ENCODE measurements at places on chromosomes 13 and 19. TPM values are rescaled to one million over a fixed set of nuclear protein-coding genes. Genes with fewer than 3 reads are reported as not detected.

DNA sequence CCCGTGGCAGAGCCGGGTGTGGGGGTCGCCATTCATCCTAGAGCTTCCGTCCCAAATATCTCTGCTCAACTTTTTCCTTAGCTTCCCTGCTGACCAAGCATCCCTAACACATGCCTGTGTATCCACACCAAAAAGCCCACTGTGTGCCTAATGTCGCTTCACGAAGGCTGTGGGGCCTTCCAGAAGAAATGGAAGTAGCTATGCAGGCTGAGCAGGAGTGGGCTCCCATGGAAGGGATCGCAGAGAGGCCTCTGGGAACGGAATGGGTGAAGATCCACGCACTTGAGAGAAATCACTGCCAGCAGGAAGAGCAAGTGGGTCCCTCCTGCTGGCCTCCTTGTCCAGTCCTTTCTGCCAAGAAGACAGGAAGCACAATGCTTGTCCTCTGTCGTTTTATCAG, 136.0 kb downstream of the SOX1 start:
- H3K36me3 ChIP-seq = no peaks in the 10 kb centered on the region
- no peak overlapping the region for H3K4me3 ChIP-seq
- peaks cover 9% of the 10 kb centered on the region for H3K4me1 ChIP-seq
- peaks cover 57% of the 10 kb centered on the region for H3K27me3 ChIP-seq

DNA sequence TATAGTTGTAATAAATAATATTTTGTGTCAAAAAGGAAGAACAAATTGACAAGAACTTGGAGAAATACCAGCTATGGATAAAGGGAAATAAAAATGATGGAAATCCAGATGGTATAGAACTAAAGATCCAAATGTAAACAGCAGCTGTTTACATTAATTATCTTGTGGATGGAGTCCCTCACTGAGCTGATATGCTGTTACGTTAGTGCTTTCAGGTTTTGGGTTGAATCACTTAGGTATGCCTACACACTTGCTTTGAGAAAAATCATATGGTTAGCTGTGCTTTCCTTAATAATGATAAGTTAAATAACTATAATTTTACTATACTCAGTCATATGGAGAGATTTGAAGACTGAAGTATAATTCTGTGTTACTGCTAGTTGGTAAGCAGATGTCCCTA, 27.7 kb downstream of the WASF3 start:
- DNase-seq = no peak
- H3K27me3 ChIP-seq = peaks cover 32% of the 10 kb centered on the region
- H3K36me3 ChIP-seq = no peaks in the 10 kb centered on the region
- H3K4me1 ChIP-seq = no peaks in the 10 kb centered on the region
- no peak overlapping the region for H3K4me3 ChIP-seq

DNA sequence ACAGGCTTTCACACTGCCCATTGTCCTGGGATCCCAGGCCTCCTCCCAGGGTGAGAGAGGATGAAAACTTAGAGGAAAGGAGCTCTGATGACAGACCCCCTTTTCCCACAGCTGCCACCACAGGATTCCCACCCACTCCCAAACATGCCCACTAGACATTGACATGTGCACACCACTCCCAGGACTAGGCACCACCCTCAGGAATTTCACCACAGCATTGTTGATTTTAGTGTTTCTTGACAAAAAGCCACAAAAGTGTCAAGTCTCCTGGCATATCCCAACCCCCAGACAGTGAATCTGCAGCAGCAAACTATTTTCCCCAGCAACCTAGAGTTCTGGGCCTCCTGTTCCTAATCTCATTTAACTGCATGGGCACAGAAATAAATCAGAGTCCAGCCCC, 10.1 kb downstream of the ZNF714 start:
- peaks cover 2% of the 10 kb centered on the region for H3K4me1 ChIP-seq
- no peak overlapping the region for H3K4me3 ChIP-seq
- H3K27me3 ChIP-seq = no peaks in the 10 kb centered on the region
- DNase-seq = no peak
- peaks cover 2% of the 10 kb centered on the region for H3K36me3 ChIP-seq
- peak overlapping the region; percentile 1 for H3K27ac ChIP-seq

DNA sequence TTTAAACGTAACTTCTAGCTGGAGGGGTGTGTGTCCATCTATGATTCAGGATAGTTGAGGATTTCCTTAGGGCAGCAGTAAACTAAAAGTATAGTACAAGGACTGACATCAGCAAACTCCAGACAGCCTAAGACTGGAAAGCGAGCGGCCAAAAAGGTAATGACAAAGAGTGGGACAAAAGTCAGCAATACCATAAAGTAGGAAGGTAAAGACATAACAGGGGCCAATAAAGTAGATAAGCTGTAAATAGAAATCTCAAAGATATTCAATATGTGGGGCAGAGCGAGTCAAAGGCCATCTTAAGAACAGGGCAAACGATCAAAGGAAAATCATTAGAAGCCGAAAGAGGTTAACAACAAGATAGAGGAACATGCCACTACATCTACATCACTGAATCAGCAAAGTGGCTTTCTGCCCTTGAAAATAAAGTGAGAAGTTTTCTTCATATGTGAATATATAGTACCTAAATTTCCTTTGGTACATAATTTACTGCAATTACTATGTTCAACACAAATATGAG, 167.2 kb downstream of the DIAPH3 start:
- H3K36me3 ChIP-seq = no peaks in the 10 kb centered on the region
- no peaks in the 10 kb centered on the region for H3K27me3 ChIP-seq

The ZNF526 gene
- total RNA-seq = 7.5 TPM

The APC2 gene
- total RNA-seq = 0.44 TPM

The PSG1 gene
- 0.80 TPM for total RNA-seq

- H3K27me3 ChIP-seq = no peaks in the 10 kb centered on the region
- H3K4me1 ChIP-seq = peaks cover 31% of the 10 kb centered on the region
- no peak for DNase-seq
- H3K4me3 ChIP-seq = no peak overlapping the region
- H3K36me3 ChIP-seq = peaks cover 4% of the 10 kb centered on the region
Measured at GRCh38 chr19:52198678-52199077, 8.8 kb downstream of the PPP2R1A start.

- DNase-seq = no peak
- H3K4me3 ChIP-seq = peak within 1 kb of the TSS; percentile 39
- no peak within 1 kb of the TSS for H3K27ac ChIP-seq
- H3K4me1 ChIP-seq = no peaks in the 10 kb centered on the region
- peaks cover 5% of the 10 kb centered on the region for H3K36me3 ChIP-seq
Measured at GRCh38 chr19:50203281-50204080, at the start of gene MYH14. Gene MYH14, plus strand, starts transcription at chr19:50203622. Its CDS starts 6,744 bp downstream, at chr19:50210366.

- DNase-seq = peak; percentile 18
- H3K4me1 ChIP-seq = no peaks in the 10 kb centered on the region
- H3K36me3 ChIP-seq = peaks cover 4% of the 10 kb centered on the region
- peaks cover 10% of the 10 kb centered on the region for H3K27me3 ChIP-seq
Measured at GRCh38 chr19:51607920-51608562, 22.2 kb downstream of the SIGLEC5 start.

DNA sequence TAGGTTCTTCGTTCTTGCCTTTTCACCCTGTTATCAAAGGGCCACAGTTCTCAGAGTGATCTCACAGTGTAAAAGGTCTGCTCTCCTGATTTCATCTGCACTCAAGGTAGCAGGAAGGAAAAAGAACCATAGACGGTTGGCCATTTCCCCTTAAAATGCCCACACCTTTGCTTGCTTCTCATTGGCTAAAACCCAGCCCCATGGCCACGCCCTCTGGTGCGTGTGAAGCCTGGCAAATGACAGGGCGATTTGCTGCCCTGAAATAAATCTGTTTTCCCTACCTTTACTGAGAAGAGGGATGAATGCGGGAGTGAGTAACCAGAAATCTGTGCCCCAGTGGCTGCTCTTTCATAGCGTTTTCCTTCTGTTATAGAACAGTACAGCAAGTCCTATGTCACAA, 269.3 kb downstream of the POU4F1 start:
- no peaks in the 10 kb centered on the region for H3K27me3 ChIP-seq
- no peak overlapping the region for H3K27ac ChIP-seq
- no peak for DNase-seq
- no peak overlapping the region for H3K4me3 ChIP-seq
- no peaks in the 10 kb centered on the region for H3K4me1 ChIP-seq
- no peaks in the 10 kb centered on the region for H3K36me3 ChIP-seq

GRCh38 chr13:99749271-99750019, 222.1 kb downstream of the ZIC5 start:
- no peak overlapping the region for H3K27ac ChIP-seq
- DNase-seq = no peak
- peaks cover 4% of the 10 kb centered on the region for H3K4me1 ChIP-seq

DNA sequence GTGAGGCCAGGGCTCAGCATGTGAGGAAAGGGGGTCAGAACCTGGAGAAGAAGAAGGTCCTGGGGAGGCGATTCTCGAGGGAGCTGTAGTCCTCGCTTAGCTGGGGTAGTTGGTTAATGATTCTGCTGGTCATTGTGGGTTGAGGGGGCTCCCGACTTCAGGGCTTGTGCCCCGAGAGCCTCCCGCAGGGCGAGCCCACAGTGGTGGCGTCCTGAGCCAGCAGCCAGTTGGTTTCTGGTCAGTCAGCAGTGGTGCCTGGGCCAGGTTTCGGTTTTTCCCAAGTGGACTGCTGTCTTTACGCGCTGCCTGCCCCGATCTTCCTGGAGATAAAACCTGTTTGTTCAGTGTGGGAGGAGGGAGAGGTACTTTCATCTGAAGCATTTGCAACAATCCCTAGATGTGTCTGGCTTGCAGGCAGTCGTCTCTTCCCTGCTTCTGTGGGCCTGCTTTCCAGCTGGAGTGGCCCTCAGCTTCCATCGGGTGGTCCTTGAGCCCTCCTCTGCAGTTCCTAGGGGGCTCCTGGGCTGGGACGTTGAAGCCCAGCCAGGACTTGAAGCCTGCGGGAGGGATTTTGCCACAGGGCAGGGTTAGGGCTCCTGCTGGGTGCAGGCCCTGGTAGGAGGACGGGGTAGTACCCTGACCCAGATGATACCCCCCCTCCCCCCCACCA, 3.2 kb downstream of the PTBP1 start:
- DNase-seq = no peak
- H3K27ac ChIP-seq = peak overlapping the region; percentile 96
- H3K36me3 ChIP-seq = no peaks in the 10 kb centered on the region
- H3K4me1 ChIP-seq = peaks cover 43% of the 10 kb centered on the region
- H3K4me3 ChIP-seq = peak overlapping the region; percentile 89
- H3K27me3 ChIP-seq = no peaks in the 10 kb centered on the region

DNA sequence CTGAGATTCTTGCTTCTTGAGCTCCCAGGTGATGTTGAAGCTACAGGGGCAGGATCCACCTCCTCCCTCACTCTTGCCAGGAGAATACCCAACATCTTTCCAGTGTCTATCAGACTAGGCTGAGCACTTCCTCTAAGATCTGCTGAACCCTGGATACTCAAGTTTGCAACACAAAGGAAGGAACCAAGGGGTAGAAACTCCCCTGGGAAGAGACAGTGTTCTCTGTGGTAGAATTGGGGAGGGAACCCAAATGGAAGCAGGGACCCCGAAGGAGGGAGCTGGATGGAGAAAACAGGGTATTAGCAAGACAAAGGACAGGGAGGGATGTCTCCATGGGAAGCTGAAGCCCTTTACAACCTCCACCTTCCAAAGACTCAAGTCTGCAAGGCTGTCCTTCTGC, 117.6 kb downstream of the DNAJC15 start:
- peaks cover 57% of the 10 kb centered on the region for H3K27me3 ChIP-seq
- no peak for DNase-seq
- H3K27ac ChIP-seq = no peak overlapping the region
- H3K36me3 ChIP-seq = peaks cover 2% of the 10 kb centered on the region
- no peaks in the 10 kb centered on the region for H3K4me1 ChIP-seq
- H3K4me3 ChIP-seq = no peak overlapping the region

The ZNF730 gene
- not detected for total RNA-seq

- no peak overlapping the region for H3K27ac ChIP-seq
- no peak overlapping the region for H3K4me3 ChIP-seq
- DNase-seq = no peak
- H3K36me3 ChIP-seq = no peaks in the 10 kb centered on the region
- peaks cover 17% of the 10 kb centered on the region for H3K27me3 ChIP-seq
Measured at GRCh38 chr13:100944791-100945345, 270.3 kb upstream of the TMTC4 start.

DNA sequence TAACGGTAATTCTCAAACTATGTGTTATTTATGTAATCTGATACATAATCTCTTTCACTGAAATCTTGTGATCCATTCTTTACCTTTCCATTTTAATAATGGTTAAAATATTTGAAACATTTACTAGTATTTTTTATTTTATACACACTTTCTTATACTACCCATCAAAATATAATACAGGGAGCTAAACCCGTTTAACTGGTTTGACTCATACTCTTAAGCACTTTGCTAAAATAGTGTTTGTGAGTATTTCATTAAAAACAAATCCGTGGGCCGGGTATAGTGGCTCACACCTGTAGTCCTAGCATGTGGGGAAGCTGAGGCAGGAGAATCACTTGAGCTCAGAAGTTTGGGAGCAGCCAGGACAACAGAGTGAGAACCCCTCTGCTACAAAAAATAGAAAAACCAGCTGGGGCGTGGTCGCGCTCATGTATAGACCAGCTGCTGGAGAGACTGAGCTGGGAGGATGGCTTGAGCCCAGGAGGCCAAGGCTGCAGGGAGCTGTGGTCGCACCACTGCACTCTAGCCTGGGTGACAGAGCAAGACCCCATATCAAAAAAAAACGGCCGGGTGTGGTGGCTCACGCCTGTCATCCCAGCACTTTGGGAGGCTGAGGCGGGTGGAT, 43.8 kb upstream of the DCUN1D2 start:
- peaks cover 1% of the 10 kb centered on the region for H3K4me1 ChIP-seq
- DNase-seq = no peak
- H3K27me3 ChIP-seq = no peaks in the 10 kb centered on the region
- peaks cover 8% of the 10 kb centered on the region for H3K36me3 ChIP-seq
- H3K4me3 ChIP-seq = no peak overlapping the region

The ZFP82 gene
- 1.4 TPM for total RNA-seq

GRCh38 chr19:21430675-21431074, 33.7 kb downstream of the ZNF493 start:
- H3K36me3 ChIP-seq = no peaks in the 10 kb centered on the region
- no peak for DNase-seq
- no peak overlapping the region for H3K4me3 ChIP-seq
- no peaks in the 10 kb centered on the region for H3K4me1 ChIP-seq
- no peaks in the 10 kb centered on the region for H3K27me3 ChIP-seq

DNA sequence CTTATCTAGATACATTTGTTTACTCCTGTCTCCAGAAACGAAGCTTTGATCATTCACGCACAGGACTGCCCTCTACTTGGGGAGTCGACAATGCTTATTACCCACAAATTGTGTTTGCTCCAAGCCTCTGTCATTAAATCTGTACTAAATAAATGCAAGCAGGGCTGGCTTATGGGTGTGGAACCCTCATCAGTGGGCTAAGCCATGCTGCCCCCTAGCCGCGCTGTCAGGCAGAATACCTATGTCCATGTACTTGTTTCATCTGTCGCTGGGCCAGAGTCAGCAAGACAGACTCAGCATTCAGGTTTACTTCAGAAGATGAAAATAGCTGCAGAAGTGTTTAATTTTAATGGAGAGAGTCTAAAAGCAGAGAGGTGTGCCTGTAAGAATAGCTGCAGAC, 110.0 kb upstream of the PRR20A start:
- H3K27me3 ChIP-seq = no peaks in the 10 kb centered on the region
- H3K36me3 ChIP-seq = no peaks in the 10 kb centered on the region
- H3K27ac ChIP-seq = no peak overlapping the region
- H3K4me3 ChIP-seq = no peak overlapping the region
- DNase-seq = no peak
- no peaks in the 10 kb centered on the region for H3K4me1 ChIP-seq

All from T-helper 17 cell (primary cell).